Activated naive CD4-positive, alpha-beta T cell treated with anti-CD3 and anti-CD28 coated beads, Interleukin-2, amount 50 U/mL, for 16 hours (primary cell): ENCODE measurements at places on chromosomes 3 and 15.
A peak's percentile ranks its signal among the peaks of the same experiment; 100 is the strongest.

DNA sequence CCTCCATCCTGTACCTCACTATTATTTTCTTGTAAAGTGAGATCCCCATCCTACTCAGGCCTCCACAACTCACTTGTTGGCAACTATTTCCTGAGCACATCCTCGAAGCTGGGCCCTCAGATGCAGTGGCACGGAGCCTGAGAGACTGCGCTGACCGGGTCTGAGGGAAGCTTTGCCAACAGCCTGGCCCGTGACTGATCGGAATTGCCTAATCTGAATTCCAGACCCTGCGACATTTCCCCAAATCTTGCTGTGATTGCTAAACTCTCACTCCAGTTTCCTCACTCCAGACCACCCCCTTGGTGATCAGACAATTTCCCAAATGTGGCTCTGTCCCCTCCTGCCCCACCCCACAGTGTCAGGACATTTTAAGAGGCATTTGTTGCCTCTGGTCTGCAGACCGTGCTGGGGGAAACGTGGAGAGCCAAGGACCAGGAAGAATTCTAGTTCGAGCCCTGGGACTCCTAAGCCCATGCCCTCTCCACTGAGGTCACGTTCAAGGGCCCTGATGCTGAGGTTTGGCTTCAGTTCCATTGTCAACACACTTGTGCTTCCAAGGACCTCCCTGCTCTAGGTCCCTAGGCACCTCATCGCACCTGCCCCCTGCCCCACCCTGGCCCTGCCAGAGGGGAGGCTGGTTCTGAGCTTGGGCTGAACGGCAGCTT lies 22.8 kb downstream of the KLHL25 start:
- no peak for DNase-seq

DNA sequence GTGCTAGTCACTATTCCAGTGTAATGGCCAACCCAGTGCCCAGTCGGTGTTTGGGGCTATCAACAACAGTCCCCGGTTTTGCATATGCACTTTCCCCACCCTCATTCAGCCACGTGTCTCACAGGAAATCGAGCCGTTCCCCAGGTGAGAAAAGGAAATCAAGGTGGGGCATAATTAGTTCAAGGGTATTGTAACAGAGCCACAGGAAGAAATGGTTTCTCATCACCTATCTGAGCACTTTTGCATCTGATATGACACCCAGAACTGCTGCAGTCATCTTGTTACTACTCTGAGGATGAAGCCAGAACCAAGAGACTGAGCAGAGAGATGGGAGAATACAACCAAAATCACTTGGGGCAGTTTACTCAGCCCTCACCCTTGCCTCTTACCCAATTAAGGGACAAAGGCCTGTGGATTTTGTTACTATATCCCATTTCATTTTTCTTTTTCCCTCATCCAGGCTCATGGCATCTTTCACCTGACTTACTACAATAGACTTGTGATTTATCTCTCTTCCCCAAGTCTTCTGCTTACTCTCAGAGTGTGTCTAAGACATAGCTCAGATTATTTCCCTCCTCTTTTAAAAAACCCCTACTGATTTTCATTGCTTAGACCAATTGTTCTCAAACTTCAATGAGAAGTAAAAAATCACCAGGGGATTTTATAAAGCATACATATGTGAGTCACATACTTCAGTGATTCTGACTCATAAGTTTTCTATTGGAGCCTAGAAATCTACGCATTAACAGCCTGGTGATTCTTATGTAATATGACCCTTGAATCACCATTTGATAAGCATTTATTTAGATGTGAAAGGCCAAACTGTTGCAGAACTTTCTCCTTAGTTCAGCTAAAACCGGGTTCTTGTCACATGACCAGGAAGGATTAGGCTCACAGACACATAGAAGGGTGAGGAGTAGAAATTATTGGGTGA lies 40.5 kb downstream of the TRAT1 start:
- peak; percentile 25 for DNase-seq

GRCh38 chr15:25072857-25073476 lies 118.2 kb downstream of the SNRPN start:
- no peak for DNase-seq

DNA sequence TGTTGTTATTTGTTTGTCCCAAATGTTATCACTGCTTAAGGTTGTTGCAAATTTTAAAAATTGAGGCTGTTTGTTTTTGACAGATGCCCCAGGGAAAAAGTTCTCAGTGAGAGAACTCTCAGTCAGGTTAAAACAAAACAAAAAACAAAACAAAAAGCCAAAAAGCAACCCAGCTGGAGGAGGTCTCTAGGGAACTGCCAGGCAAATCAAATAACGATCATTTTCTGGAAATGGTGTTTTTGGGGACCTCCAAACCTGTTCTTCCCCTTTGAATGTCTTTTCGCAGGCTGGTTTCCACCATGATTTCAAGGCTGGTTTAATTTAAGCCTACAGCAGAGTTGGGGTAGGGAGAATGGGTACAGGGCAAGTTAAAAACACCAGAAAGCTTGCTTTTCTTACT lies 27.2 kb downstream of the SPINK8 start:
- no peak for DNase-seq

GRCh38 chr3:50525191-50525910 lies 21.9 kb upstream of the CACNA2D2 start:
- DNase-seq: no peak

DNA sequence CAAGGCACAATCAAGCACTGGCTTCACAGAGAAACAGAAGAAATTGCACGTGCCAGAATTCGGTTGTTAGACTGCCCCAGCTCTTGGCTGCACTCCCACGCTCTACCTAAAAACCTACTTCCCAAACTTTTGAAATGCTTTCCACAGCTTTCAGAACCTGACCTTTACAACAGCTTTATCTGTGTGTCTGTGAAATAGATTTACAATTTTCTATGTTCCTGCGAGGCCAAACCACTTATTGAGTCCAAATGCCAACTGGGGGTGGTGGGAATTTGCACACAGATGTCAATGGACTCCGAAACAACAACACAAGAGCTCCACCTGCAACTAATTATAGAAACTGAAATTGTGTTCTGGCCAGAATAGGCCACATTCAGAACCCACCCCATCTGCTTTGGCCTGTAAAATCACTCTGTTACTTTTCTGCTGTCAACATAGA lies 44.6 kb downstream of the ERC2 start:
- no peak for DNase-seq

DNA sequence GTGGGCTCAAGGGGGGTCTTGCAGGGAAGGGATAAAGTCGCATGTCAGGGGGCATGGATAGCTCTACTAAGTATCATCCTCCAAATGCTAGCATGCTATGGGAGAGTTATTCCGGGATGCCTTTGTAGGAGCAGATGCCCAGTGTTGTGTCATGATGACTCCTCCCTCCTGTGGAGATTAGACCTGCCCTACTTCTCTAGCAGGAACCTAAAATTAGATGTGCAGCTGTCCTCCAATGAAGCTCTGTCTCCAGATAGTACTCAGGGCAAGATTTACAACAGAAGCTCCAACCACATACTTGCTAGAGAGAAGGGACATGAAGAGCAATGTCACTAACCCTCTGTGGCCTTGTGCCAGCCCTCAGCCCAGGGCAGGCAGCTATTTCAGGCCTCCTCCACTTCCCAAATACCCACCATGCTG lies 82.5 kb downstream of the AGBL1 start:
- no peak for DNase-seq

DNA sequence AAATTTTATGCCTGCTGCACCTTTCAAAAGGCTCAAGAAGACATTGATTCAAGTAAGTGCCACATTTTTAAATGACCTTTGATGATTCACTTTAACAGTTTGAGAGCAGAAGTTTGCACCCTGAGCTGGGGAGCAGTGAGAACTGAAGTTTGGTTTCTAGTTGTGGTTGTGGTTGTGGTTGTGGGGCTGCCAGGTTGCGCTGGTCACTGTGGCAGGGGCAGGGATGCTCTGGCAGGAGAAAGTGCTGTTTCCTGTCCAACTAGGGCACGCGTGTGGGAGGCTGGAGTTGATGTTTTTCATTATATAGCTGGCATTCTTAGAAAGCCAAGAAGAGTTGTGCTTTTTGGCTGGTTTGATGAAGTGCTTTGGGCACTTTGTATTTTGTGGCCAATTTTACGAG lies 339.7 kb upstream of the NR2F2 start:
- DNase-seq: no peak

DNA sequence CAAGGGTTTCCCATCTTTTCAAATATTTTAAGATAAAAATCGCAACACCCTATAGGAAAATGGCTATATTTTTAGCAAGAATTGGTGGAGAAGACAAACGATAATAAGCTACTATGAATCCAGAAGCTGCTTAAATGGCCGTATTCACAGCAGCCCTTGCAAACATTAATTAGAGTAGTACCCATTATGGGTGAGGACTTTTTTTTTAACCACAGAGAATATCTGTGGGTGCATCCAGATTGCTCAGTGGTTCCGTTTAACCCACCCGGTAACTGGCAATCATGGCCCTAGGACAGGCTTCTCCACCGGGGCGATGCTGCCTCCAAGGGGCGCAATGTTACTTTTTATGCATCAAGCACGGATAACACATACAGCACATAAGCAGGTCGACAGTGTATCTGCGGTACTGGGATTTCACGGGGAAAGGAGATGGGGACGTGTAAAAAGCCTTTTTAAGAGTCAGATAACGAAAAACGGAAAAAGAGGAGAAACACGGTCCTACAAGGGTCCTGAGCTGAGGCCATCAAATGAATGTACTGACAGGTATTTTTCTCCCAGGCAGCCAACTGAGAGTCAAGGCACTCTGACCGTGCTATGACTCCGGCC lies 968 bp upstream of the TMEM266 start:
- DNase-seq: peak; percentile 13

GRCh38 chr15:36232491-36232890 lies 346.9 kb upstream of the CDIN1 start:
- no peak for DNase-seq

DNA sequence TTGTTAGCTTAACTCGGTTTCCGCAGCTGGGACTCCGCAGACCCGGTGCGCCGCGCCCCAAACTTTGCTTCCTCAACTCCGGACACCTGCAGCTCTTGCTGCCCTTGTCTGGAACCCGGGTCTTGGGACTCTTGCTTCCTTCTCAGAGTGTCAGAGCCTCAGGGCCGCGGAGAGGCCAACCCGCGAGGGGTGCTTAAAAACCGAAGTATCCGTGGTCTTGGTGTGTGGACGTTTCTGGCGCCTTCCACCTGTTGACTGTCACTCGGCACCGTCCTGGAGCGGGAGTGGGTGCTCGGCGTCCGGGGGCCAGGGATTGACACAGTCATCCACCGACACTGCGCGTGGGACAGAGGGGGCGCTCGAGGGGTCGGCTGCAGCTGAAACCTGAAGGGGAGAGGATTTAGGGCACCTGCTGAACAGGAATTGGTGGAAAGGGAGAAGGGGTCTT lies 386 bp downstream of the SQOR start:
- DNase-seq: peak; percentile 67

GRCh38 chr3:123457841-123458240 lies 9.0 kb upstream of the ADCY5 start:
- no peak for DNase-seq

DNA sequence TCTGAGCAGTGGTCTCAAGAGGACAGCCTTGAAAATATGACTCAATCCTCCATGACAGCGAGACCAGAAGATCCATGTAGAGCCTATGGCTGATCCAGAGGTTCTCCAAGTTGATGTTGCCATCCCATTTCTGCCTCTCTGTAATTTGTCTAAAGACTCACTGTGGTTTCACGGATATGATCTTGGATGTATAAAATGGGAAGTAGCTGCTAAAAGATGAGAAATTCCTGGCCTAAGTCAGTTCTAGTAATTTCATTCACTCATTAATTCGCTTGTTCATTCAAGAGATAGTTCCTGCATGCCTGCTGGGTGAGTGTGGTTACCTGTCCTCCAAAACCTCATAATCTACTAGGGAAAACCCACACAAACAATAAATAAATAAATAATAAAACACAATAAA lies 145.9 kb downstream of the TNIK start:
- no peak for DNase-seq

DNA sequence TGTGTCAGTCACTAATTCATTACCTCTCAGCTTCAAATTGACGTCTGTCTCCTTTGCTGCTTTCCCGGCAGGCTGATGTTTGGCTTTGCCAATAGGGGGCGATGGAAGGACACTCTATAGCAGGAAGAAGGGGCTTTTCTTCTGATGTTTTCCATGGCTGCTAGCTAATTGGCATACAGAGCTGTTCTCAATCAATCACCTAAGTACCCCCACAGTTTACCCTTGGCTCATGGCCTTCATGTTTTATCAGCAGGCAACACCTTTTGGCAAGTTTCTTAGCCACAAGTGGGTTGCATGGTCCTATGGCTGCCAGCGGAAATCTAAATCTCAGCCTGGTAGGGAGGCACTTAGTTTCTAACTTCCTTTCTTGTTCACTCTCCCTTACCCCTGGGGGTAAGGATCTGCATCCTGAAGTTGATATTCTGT lies 45.0 kb downstream of the ESYT3 start:
- DNase-seq: no peak

DNA sequence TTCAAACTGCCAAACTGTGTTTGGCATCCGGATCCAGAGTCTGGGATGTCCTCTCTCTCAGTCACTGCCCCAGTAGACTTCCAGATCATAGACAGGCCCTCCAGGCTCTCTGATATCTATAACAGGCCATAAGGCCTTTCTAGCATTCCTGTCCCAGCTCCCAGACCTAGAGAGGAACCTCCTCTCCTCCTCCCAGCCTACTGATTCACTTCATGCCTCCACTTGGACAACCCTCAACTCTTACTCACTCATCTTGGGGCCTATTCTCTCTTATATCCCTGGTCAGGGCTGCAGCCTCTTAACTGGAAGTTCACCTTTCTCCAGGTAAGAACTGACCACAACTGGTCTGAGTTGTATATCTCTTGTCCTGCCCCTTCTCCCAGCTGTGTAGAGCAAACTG lies 253.7 kb upstream of the TRIM42 start:
- DNase-seq: no peak
